Mesothelial cell of epicardium (in vitro differentiated cells): ENCODE measurements at places on chromosomes 13 and 19. TPM values are rescaled to one million over a fixed set of nuclear protein-coding genes. Genes with fewer than 3 reads are reported as not detected.

The ZNF226 gene
- 36.2 to 38.2 TPM (median 38.2 TPM) in 3 replicates for total RNA-seq

The MISP3 gene
- total RNA-seq: 0.81 to 1.3 TPM (median 0.98 TPM) in 3 replicates

The RFPL4AL1 gene
- total RNA-seq: not detected in 3 replicates

DNA sequence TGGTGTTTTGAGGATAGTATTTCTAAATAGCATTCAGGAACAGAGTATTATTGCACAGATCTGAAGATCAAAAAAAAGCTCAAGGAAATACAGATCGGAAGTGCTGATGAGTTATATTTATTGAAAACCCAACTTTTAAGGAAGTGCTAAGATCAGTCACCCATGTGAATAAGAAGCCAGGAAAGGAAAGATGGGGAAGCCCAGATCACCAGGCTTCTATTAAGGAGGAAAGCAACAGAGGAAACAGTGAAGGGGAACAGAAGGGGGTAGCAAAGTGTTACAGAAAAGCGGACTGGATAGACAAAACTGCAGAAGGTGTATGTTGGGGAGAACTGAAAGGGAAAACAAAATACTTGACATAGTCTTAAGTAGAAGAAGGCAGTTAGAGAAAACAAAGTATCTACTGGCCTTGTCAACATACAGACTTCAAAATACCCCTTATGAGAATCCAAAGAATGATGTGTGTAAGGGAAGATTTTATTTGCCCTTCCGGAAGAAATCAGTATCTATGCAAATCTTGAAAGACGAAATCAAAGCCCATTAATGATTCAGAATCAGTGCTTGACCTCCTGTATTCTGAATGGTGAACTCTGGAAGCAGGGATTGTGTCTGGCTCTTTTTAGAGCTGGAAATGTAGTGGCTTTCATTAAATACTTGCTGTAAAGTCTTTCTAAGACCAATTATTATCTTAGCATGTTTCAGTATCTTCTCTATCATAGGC lies 12.1 kb downstream of the UFM1 start:
- DNase-seq: no peak

GRCh38 chr19:18281082-18282020 lies at the start of gene JUND:
Gene JUND, minus strand, starts transcription at chr19:18281622. Its CDS starts 138 bp downstream, at chr19:18281484.
- DNase-seq: peak; percentile 99

- DNase-seq: no peak
Measured at GRCh38 chr13:111886217-111886945, 180.6 kb upstream of the SOX1 start.

- DNase-seq: no peak
Measured at GRCh38 chr13:49810567-49811526, 18.4 kb upstream of the KPNA3 start.

GRCh38 chr19:6738787-6739389 lies 592 bp upstream of the TRIP10 start:
- peak; percentile 75 for DNase-seq
